AG08395 (cell line): ENCODE measurements at places on chromosomes 2 and 18.
A peak's percentile ranks its signal among the peaks of the same experiment; 100 is the strongest.

GRCh38 chr18:50080932-50081560, 113.9 kb downstream of the MYO5B start:
- no peak for DNase-seq

GRCh38 chr2:199798831-199799580, 52.0 kb downstream of the FTCDNL1 start:
- peak; percentile 29 for DNase-seq

DNA sequence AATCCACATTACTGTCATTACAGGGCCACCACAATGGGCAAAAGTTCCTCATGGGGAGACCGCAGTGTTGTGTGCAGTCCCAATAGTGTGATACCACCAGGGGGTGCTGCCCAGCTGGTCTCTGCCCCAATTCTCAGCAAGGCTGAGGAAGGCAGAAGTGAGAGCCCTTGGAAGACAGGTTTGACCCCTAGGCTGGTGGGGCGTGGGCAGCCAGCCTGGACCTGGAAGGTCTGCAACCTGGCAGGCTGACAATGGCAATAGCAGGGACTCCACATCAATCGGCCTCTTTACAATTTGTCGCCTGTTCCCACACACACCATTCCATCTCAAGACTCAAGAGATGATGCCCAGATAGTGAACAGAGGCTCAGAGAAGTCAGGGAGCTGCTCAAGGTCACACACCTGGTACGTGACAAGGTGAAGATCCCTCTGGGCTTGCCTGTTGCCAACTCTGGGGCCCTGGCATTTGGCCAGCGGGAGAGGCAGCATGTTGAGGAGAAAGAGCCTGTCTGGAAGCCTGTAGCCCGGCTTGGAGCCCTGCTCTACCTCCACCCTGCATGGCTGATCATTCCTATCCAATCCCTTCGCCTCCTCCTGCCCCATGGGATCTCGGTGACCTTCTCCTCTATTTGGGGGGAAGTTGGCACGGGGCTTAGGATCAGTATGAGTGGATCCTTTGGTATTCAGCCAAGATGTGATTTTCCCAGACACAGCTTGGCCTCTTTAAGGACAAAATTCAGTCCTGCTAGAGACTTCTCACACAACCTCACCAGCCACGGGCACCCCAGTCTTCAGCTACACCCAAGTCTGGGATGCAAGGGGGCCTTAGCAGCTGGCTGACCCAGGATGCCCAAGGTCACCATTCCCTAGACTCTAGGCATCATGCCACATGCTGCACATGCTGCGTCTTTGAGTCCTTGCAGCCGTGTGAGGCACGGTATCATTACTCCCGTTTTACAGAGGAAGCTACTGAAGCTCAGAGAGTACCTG, 2.9 kb upstream of the ATOH8 start:
- peak; percentile 62 for DNase-seq

DNA sequence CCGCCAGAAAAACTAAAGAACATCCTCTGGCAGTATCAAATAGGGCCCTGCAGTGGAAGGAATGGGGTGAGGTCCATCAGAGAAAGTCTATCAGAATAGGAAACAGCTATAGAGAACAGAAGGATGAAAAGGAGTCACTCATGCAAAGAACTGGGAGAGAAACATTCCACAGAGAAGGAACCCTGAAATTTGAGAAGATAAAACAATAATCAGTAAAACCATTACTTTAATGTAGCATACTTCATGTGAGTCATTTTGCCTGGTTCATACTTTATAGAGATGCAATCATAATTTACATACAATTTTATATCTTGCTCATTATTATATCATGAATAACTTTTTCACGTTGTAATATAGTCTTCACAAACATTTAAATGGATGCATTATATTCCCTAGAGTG, 402.2 kb downstream of the NCKAP5 start:
- DNase-seq, result no peak

- DNase-seq, result no peak
Measured at GRCh38 chr2:101083613-101084012, 67.6 kb downstream of the TBC1D8 start.

DNA sequence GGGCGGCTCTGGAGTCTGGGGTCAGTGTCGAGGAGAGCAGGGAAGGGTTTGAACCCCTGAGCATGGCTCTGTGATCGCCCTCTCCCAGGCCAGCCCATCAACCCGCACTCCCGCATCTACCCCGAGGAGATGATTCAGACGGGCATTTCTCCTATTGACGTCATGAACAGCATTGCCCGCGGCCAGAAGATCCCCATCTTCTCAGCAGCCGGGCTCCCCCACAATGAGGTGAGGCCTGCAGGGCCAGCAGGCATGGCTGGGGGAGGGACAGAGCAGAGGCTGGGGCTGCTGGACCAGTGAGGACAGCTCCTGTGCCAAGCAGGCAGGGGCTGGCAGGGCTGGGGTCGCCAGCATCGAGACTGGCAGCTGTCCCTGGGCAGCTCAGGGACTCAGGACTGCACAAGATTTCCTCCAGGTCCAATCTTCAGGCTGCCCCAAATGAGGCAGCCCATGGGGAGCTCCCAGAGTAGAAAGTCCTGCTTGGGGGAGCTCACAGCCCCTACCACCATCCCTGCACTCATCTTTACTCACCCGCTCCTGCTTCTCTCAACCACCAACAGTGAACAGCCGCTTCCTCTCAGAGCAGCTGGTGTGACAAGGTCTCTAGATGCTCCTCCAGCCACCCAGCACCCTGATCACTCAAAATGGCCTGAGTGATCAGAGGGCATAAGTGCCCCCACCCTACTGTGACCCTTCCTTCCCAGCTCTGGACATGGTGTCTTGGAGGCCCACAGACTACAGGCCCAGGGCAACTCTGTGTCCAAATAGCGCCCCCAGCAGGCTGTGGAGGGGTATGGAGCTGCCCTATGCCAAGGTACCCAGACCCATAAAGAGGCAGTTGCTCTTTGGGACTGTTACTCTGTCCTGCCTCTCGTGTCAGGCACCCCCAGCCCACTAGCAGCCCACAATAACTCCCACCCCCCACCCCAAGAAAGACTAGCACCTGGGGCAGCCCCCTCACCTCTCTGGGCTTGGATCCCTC, 18.3 kb upstream of the ANKRD53 start:
- DNase-seq, result peak; percentile 0

DNA sequence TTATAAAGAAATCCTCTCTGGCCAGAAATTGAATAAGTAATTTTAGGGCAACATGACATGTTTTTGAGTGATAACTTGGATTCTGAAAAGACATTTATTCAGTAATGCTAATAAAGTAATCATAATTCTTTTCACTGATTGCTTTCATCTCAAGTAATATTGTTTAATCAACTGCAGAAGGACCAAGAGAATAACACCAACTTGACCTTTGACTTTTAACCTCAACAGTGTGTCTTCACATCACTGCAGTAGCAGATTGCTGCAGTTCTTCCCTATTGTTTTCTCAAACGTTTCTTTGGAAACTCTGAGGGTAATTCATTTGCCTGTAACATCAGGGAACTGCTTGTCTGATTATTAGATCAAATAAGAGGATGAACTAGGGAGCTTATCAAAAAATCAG, 104.9 kb upstream of the UPP2 start:
- no peak for DNase-seq

DNA sequence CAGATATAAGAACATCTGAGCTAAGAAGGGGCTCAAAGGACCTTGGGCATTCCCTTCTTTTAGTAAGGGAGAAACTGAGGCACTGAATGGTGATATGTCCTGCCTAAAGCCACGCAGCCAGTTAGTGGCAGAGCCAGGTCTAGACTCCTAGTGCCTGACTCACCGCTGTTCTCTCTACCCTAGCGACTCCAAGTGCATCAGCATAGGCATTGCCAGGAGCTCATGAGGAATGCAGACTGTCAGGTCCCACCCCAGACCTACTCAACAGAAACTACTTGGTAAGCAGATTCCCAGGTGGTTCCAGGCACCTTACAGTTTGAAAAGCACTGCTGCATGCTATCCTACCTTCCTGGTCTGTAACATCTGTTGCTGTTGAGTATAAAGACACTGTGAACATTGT, 158.9 kb downstream of the MSH2 start:
- DNase-seq, result no peak
